Pulmonary artery endothelial cell (primary cell): ENCODE measurements at places on chromosomes 2 and 18.

GRCh38 chr2:172928756-172929155, 146.9 kb upstream of the MAP3K20 start:
- DNase-seq = peak; percentile 37

- no peak for DNase-seq
Measured at GRCh38 chr2:126686841-126687485, 31.0 kb downstream of the GYPC start.

- no peak for DNase-seq
Measured at GRCh38 chr2:69948032-69948962, 13.1 kb downstream of the ASPRV1 start.

DNA sequence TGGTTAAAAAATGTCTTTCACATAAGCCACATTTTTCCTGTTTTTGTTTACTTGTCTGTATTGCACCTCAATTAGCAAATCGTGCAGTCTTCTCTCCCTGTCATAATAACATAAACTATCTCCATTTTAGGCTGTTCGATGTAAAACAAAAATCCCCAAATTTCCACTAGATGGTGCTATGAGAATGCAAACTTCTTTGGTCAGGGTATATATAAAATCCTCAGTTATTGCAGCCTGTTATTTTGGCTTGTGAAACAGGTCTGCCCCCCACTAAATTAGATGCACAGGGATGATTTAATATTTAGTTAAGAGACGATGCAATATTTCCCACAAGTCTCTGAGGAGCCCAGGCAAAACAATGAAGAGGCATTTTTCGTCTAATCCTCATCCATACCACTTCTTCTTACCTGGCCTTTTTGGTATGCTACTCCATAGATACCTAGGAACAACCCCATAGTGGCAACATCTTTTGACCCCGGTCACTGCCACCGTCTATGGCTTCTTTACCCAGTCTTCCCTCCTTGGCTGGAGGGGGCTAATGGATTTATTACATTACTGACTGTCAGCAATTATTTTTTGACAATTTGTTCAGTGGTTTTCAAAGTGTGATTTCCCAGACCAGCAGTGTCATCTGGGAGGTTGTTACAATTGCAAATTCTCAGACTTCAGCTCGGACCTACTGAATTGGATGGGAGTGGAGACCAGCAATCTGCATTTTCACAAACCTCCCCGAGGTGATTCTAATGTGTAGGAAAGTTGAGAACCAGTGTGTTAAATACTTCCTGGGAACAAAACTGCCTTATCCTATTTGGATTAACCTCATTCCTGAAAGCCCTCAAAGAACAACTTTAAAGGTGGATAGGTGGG, 117.4 kb upstream of the CWC22 start:
- DNase-seq = peak; percentile 5

- no peak for DNase-seq
Measured at GRCh38 chr2:159793326-159793725, 4.7 kb downstream of the CD302 start.
